NCI-H446 treated with DMSO at 0.1 percent for 48 hours (cell line): ENCODE measurements at places on chromosomes 11 and 22.

DNA sequence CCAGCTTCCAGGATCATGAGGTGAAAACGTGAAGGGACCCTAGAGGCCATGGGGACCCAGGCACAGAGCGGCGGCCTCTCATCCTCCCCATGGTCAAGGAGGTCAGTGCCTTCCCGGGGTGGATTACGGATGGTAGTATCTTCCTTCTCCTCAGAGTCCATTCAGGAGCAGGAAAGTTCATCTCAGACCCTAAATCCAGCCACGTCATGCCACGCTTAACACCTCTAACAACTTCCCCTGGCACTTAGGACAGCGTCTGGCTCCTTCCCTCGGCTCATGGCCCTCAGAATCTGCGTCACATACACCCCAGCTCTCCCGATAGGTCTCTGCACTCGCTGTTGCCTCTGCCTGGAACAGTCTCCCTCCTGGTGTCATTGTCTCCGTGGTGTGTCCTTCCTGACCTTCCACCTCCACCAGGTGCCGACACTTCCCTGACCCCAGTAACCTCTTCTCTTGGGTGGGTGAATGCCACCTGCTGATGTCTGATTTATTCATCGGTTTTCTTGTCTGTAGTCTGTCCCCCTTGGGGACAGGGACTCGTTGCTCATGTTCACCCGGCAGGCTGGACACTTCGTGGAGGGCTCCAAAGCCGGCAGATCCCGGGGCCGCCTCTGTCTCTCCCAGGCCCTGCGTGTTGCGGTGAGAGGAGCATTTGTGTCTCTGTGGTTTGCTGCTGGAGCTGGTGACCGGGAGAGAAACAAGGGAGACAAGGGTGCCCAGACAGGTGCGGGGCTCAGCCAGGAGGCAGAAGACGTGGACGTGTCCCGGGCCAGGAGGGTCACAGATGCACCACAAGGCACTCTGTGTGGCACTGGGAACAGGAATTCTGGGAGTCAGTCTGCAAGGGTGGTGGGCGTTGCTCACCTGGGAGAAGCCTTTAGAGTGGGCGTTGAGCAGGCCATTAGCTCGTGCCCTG lies 1.4 kb downstream of the MYEOV start:
- no peak for DNase-seq

DNA sequence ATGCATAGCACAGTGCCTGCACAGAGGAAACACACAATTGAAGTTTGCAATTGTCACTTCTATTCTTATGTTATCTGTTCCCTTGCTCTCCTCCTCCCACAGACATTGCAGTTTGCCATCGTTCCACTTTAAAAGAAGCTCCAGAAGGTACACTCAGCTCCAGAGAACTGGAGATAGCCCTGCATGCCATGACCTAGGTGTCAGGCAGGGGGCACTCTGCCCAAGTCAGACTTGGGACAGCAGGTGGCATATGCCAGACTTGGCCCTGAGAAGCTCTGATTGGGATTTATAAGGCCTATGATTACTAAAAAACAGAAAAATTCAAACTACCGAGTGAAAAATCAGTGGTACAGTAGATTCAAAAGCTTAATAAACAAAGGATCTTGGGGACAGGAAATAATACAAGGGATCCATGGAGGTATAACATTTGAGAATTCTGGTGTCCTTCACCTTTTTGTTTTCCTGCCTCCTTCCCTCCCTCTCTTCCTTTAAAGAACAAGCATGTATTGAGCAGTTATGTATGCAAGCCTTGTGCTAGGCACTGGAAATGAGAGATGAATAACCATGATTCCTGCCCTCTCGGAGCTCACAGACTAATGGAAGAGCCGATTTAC lies 40.0 kb downstream of the TENM4 start:
- DNase-seq: no peak

DNA sequence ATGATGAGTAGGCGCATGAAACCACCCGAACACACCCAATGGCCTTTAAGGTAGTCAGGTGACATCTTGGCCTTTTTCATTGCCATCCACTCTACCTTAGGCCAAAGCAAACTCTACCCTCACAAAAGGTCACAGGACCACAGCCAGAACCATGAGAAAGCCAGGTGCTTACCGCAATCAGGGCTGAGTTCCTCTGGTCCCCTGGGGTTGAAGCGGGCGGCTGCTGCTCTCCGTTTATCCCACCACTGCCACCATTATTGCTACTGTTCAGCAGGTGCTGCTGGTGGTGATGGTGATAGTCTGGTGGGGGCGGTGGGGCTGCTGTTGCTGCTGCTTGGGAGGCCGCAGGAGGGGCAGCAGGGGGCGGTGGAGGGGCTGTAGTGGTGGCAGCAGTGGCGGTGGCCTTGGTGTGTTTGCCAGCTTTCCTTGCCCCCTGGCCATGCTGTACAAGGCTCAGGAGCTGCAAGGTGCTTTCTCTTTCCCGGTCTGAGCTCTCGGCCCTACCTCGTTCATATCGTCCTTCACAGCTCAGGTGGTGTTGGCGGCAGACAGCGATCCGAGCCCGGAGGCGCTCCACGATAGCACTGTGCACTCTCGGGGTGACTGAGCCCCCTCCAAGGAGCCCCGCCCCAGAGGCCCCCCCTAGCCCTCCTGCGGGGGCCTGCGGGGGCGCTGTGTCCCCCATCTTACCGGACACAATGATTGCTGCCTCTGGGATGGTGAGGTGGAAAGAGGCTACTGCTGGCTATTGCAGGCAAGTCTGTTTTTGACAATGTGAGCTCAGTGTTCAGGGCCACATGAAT lies 1.6 kb downstream of the MAML2 start:
- DNase-seq: no peak

GRCh38 chr11:45182902-45183301 lies 36.5 kb downstream of the PRDM11 start:
- DNase-seq: no peak

DNA sequence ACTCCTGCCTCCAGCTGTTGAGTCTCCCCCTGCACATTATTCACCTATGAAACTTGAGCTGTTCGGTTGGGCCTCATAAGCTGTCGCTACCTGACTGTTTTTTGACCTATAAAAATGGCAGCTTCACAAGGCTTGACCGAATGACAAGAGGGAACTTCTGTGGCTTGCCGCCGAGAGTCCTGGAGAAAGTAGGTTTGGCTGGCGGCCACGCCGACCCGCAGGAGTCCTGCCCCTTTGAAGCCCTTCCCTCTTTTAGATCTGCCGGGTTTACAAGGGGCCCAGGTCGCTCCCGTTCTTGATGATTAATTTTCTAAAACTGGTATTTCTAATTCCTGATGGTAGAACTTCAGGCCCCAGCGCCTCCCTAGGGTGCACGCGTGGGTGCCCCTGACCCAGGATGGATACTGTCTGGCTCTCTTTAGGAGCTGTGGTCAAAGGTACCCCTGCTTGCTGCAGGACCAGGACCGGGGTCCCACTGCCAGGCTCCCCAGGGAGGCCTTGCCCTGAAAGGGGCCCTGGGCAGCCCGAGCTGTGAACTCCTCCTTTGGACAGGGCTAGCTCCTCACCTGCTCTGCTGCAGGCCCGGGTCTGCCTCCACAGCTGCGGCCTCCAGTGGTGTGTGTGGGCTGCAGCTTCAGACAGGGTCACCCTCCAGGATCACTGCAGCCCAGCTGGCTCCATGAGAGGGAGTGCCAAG lies 171.8 kb downstream of the CTTN start:
- DNase-seq: no peak

- DNase-seq: no peak
Observed at GRCh38 chr22:46067159-46068111, 82.9 kb upstream of the PPARA start.

GRCh38 chr11:11588243-11588642 lies 33.6 kb downstream of the GALNT18 start:
- no peak for DNase-seq
